Frontal cortex (tissue), 4 donors: ENCODE measurements at places on chromosomes 7 and 10.

DNA sequence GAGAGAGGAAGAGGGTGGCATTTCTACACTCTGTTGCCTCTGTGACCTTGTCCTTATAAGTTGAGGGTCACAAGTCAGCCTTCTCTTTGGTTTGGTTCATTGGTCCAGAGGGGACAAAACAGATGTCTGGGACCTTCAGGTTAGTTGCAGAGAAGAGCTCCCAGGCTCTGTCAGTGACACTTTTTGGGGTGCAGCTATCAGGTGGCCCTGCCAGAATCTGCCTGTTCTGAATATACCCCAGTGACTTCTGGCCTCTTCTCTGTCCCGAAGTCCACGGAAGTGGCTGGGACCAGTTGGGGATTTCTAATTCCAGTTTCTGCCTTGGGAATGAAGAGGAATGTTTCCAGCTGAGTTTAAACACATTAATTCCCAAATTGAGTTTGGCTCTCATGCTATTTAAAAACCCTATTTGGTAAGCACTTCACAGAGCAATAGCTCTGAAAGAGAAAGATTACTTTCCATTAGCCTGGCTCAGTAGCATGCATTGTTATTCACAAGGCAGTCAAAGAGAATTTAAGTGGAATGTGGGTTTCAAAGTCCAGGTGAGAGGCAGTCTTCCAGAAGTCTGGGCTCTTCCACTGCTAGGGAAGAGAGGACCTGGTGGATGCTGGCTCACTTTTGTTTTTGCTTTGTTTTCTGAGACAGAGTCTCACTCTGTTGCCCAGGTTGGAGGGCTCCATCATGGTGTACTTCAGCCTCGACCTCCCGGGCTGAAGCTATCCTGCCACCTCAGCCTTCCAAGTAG lies 237.8 kb upstream of the GALNT17 start:
- no peak for DNase-seq

GRCh38 chr7:47347346-47347745 lies 234.6 kb downstream of the TNS3 start:
- DNase-seq: no peak

GRCh38 chr7:39621784-39622411 lies 1.5 kb upstream of the RALA start:
- DNase-seq: no peak

DNA sequence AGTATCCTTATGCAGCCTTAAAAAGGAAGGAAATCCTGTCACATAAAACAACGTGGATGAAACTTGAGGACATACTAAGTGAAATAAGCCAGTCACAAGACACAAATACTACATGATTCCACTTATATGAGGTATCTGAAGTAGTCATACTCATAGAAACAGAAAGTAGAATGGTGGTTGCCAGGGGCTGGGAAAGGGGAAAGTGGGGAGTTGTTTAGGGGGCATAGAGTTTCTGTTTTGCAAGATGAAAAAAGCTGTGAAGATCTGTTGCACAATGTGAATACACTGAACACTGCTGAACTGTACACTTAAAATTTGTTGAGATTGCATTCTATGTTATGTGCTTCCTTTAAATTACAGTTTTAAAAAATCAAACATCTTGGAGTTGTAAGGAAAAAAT lies 2.9 kb downstream of the NUP205 start:
- DNase-seq: no peak

GRCh38 chr7:43876241-43876640 lies 6.9 kb upstream of the MRPS24 start:
- no peak for DNase-seq

- DNase-seq: no peak
Measured at GRCh38 chr10:121281576-121281975, 316.7 kb downstream of the FGFR2 start.

GRCh38 chr10:15485027-15485426 lies 113.9 kb upstream of the FAM171A1 start:
- DNase-seq: no peak

DNA sequence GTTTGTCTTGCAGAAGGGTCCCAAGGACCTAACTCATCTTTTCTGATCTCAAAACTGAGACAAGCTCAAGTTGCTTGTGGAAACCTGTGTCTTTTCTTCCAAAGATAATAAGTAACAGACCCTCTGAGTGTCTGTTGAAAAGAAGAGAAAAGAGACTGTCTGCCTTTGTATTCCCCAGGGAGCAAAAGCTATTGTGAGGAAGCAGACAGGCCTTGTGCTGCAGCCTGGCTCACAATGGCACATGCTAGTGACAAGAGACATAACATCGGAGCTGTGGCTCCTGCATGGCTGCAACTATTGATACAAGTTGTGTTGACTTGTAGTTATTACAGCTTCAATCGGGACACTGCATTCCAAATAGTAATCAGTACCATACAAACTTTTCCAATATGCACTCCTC lies 202.9 kb downstream of the DKK1 start:
- no peak for DNase-seq

- no peak for DNase-seq
Measured at GRCh38 chr10:70557086-70557845, 45.3 kb downstream of the PRF1 start.

GRCh38 chr10:124994573-124995473 lies 52.9 kb downstream of the ZRANB1 start:
- no peak for DNase-seq

DNA sequence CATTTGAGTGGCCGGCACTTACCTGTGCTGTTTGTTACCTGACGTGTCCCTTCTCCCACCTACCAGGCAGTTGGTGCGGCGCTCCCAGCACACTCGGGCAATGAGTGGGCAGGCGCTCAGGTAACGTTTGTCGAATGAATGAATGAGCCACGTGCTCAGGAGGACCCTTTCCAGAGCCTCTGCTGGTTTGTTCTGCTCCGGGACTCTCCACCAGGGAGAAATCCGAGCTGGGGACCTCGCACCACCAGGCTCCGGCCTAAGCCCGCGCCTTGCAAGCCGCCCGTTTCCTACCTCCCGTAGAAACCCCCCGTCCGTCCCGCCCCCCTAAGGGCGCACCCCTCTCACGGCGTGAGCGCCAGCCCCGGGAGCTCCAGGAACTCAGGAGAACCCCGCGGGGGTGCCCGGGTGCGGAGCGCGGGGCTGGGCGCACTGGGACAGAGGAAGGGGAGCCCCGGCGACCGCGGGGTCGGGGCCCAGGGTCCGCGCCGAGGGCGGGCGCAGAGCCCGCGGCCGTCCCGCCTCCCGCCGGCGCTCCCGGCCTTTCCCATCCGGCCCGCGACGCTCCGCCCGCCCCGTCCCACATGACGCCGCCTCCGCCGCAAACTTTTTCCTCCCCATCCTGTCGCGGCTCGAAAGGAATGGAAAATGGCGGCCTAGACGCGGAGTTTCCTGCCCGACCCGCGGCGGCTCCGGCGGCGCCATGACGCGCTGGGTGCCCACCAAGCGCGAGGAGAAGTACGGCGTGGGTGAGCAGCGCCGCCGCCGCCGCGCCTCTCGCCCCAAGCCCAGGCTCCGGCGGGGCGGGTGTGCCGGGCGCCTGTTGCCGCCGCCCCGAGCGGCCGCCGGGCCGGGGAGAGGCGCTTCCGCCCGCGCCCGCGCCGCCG lies at the start of gene DOCK1:
DOCK1 (plus strand) TSS at position 611 of the 884 bp plus-strand sequence; CDS start at position 701, 90 bp downstream.
- DNase-seq: peak; percentile 85

- DNase-seq: no peak
Measured at GRCh38 chr10:67608001-67608400, 88.0 kb downstream of the CTNNA3 start.

DNA sequence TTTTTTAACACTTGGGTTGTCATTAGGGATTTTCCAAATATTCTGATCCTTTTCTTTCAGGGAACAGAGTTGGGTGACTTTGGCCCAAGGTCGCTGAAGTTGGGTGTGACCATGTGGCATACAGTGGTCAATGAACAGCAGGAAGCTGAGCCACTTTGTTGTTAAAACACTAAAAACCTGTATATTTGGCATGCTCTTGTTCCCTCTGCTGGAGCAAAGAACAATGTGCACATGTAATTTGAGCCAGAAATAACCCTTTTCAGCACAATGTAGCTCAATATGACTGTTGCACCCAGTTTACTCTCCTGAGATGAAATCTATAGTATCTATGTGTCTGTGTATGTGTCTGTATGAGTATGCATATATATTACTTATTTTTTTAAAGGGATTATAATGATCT lies 74.9 kb downstream of the ADCYAP1R1 start:
- DNase-seq: no peak

GRCh38 chr7:153072806-153073205 lies 313.3 kb downstream of the ACTR3B start:
- no peak for DNase-seq

GRCh38 chr7:114418117-114418516 lies 3.5 kb downstream of the FOXP2 start:
- no peak for DNase-seq

DNA sequence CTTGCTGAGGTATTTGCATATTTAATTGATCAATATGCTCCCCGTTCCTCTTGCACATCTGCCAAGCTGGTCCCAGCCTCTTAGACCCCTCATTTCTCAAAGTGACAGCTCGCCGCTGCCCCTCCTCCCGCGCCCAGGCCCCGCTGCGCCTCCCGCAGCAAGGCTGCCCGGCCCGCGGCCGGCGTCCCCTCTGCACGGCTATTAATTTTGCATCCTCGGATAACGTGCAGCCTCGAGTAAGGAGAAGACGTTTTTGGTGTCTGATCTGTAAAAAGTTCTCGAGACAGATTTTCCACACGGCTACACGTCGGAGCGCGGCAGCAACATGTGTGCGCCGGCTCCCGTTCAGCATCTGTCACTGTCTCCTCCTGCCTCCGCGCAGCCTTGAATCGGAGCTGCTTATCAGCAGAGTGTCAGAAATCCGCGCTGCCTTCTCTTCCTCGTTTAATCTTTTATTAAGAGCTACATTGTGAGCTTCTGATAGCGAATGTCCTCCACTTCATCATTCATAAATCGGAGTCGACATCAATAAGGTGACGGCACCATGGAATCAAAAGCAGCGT lies 65.3 kb downstream of the EBF3 start:
- no peak for DNase-seq

GRCh38 chr7:84083846-84084245 lies 110.7 kb downstream of the SEMA3A start:
- DNase-seq: no peak

- no peak for DNase-seq
Measured at GRCh38 chr7:11604505-11604904, 227.5 kb downstream of the THSD7A start.

GRCh38 chr7:95730493-95731280 lies 41.7 kb upstream of the DYNC1I1 start:
- DNase-seq: no peak
